GM13977 (cell line): ENCODE measurements at places on chromosomes 13 and 19.

DNA sequence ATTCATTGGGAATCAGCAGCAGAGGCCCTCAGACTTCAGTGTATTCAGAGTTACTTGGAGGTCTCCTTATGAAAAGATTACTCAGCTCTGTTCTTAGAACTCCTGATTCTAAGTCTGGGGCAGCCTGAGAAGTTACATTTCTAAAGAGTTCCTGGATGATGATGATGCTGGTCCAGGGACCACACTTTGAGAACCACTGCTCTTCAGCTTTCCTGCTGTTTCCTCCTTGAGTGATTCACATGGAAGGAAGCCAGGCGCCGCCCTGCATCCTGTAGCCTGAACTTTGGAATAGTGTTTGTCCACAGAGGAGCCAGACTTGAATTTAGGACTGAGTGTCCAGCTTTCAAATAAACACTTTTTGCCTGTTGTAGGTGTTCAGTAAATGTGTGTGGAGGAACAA lies 2.9 kb downstream of the CEBPG start:
- no peak for DNase-seq

DNA sequence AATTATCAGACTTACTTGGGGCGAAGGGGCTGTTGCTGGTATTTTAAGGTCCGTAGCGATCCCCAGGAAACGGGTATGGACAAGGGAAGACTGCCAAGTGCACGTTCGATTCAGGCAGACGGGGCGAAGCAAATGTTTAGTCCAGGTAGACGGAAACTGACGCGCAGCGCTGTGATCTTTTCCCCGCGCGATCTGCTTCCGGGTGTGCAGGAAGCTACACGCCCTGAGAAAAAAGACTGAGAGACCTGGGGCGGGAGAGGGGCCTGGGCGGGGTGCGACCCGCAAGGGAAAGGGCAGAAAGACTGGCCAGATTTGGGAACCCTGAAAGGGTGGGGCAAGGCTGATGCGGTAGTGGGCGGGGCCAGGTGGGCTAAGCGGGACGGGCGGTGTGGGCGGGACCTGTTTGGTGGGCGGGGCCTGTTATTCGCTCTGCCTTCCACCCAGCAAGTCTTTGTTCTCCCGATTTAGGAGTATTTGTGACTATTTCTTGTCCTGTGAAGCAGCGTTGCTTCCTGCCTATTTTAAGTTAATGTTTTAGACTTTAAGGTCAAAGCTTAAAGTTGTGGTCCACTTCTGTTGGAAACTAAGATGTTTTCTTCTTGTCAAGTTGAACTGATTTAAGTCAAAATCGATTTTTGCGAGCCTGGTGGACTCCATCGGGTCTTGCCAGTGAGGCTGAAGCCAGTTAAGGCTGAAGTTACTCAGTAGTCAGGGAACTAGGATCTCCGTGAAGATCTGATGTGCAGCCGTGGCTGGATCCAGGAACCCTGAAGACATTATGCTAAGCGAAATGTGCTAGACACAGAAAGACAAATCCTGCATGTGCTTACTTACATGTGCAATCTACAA lies at the start of gene ZNF836:
TSS of gene ZNF836 (minus strand) at position 301 of the 849 bp plus-strand sequence. CDS start 3,549 bp downstream, outside the sequence.
- DNase-seq: peak; percentile 88

DNA sequence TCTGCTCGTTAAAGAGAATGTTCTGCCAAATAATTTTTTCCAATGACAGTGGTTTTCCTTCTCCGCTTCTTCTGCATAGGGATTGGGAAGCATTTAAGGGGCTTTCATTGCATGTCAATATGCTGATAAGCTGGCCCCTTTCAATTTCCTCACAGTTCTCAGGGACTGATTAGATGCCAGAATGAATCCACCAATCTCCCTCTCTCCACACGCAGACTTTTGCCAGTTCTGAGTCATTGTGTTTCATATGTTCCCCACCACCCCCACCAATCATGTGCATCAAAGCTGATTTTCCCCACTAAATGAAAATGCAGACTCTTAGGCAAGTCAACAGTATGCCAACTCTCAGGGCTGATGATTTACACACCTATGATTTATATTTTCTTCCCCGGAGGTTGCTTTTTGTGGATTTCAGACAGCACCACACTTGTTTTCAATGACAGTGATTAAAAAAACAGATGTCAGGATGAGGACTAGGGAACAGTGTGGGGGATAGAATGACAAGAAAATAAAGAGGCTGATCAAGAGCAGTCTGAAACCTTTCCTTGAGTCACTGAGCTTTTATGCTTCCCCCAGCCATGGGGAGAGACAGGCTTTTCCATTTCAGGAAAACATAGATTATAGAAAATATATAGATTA lies 47.9 kb upstream of the C13orf42 start:
- no peak for DNase-seq

DNA sequence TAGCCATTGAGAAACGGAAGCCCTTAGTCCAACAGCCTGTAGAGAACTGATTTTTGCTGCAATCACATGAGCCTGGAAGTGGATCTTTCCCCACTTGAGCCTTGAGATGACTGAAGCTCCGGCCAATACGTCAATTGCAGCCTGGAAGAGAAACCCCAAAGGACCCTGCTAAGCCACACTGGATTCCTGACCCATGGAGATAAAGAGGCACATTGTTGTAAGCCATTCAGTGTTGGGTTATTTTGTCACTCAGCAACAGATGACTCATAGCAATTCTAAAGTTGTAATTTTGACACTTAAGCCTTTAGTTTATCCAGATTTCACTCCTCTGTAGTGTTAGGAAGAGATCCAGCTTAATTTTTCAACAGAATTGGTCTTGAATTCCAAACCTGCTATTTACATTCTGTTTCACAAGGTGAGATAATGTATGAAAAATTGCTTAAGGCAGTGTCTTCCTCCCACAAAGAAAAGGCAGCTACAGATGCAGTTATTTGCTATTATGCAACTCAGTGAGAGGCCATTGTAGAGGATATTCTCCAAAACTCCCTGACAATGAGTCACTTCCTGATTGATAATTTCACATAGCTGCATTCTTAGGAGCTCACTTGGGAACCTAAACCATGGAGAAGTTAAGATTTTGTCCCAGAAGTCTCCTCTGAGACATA lies 59.4 kb upstream of the TSHZ3 start:
- DNase-seq: no peak

GRCh38 chr13:45809801-45810394 lies 41.7 kb downstream of the SIAH3 start:
- DNase-seq: no peak

DNA sequence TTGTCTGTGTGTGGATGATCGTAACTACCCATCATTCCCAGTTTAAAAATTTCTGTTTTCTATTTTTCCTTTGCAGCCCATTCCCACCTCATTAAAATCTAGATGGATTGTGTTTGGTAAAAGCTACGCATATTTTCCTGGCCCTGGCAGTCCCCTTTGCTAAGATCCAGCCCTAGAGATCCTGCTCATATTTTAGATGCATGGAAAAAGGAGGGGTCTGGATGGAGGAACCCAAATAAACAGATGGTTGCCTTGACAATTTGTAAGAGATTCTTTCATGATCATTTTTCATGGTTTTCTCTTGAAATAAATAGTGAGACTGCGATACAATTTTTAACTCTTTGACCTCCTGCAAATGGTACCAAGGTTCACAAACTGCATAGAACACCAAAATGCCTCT lies 174.4 kb downstream of the SLC7A1 start:
- DNase-seq: no peak

GRCh38 chr19:6250024-6250615 lies 29.7 kb downstream of the MLLT1 start:
- no peak for DNase-seq

- DNase-seq: no peak
These were observed 2.3 kb upstream of the C19orf84 start for GRCh38 chr19:51392701-51393100.

GRCh38 chr13:48492096-48492440 lies 40.8 kb downstream of the RCBTB2 start:
- DNase-seq: no peak

- DNase-seq: no peak
These were observed 571.1 kb upstream of the ARGLU1 start for GRCh38 chr13:107139006-107139405.

DNA sequence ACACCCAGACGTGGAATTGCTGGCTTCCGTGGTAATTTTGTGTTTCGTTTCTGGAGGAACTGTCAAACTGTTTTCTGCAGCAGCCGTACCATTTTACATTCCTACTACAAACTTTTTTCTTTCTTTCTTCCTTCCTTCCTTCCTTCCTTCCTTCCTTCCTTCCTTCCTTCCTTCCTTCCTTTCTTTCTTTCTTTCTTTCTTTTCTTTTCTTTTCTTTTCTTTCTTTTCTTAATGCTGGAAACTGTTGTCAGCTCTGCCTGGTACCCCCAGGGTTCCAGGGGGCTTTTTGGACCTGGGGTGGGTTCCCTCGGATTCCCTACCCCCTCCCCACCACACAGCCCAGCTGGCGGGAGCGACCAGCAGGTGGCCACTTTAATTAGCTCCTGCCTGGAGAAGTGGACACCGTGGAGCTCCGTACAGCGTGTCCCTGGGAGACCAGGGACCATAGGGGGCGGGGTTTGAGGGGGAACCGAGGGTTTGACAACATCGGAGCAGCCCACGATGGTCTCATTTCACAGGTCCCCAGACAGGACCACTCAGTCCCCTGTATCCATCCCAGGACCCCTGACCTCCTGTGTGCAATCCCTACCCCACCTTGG lies 24.4 kb downstream of the CELF5 start:
- no peak for DNase-seq

DNA sequence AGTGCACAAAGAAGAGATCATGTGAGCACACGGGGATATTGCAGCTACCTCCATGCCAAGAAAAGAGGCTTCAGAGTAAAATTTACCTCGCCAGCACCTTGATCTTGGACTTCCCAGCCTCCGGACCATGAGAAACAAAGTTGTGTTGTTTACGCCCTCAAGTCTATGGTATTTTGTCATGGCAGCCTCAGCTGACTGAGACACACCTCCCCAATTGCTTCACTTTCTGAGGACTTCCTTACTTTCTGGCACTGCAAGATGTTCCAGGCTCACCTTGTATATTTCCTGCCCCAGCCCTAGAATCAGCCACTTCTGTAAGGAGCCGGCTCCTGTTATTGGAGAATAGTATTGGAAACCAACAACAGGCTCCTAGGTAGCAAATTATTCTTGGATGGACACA lies 6.6 kb upstream of the CEBPG start:
- no peak for DNase-seq

- DNase-seq: no peak
These were observed 189.2 kb downstream of the DLEU7 start for GRCh38 chr13:50654331-50654730.

- DNase-seq: no peak
These were observed 6.4 kb downstream of the FLT1 start for GRCh38 chr13:28488376-28489005.

GRCh38 chr19:39599116-39599515 lies 3.2 kb upstream of the LGALS13 start:
- peak; percentile 24 for DNase-seq

GRCh38 chr19:4186087-4186993 lies 3.9 kb downstream of the ANKRD24 start:
- peak; percentile 87 for DNase-seq

DNA sequence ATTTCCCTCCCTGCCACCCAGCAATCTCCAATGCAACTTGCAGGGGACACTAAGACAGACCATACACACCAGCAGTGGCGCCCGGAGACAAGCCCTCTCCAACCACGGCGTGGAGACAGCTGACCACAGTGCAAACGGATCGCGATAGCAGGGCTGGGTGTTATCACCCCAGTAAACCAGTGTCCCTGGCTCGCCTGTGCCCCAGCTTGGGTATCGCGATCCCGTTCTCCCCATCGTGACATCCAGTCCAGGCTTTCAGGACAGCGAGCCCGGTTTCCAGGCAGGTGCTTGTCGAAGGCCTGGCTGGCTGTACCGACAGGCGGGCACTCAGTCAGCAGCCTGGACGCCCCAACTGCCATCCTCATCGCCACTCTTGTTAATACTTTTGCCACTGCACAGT lies 20.7 kb upstream of the NANOS2 start:
- no peak for DNase-seq

- no peak for DNase-seq
These were observed 17.6 kb downstream of the RANBP3 start for GRCh38 chr19:5960005-5961001.

GRCh38 chr19:42052241-42052863 lies 17.7 kb downstream of the GRIK5 start:
- DNase-seq: no peak

DNA sequence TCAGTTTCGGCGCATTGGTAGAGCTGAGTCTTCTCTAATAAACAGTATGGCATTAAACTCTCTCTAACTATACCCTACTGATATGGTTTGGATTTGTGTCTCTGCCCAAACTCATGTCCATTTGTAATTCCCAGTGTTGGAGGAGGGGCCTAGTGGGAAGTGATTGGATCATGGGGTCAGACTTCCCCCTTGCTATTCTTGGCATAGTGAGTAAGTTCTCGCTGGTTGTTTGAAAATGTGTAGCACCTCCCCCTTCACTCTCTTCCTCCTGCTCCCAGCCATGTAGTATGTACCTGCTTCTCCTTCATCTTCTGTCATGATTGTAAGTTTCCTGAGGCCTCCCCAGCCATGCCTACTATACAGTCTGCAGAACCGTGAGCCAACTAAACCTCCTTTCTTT lies 682.7 kb upstream of the ARGLU1 start:
- no peak for DNase-seq

DNA sequence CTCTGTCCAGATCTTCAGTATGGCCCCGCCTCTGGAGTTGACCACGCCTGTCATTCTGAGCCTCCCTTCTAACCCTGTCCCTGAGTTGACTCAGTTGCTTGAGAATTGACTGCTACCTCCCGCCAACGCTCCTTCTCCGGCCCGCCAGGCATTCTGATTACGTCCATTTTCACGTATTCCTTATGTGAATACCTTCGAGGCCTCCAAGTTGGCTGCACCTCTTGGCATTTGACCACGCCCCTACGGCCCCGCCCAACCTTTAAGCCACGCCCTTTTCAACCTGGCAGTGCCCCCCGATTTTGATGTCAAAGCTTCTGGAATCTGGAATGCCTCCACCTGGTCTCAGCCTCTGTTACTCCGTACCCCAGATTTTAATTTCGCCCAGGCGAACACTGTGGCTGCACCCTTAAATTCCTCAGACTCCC lies 1.7 kb upstream of the EML2 start:
- DNase-seq: no peak

- no peak for DNase-seq
These were observed 308.4 kb downstream of the SHISA2 start for GRCh38 chr13:25743421-25743820.

DNA sequence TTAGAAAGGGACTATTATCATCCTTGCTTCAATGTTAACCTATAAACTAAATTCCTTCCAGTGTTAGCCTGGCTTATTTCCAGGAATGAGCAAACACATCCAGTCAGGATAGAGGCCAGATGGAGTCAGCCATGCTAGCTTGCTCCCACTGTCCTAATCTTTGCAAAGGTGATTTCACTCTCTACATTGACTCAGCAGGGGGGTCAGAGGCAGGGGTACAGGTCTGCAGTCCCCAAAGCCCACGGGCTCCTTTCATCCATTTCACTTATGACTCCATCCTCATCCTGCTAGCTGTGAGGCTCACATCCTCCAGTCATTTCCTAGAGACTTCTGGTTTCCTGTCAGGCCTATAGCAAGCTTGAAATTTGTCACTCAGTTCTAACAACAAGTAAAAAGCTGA lies 63.4 kb upstream of the CEACAM8 start:
- no peak for DNase-seq

GRCh38 chr13:102648046-102648445 lies 46.8 kb downstream of the METTL21C start:
- DNase-seq: no peak

- DNase-seq: no peak
These were observed 91.1 kb upstream of the ANKRD10 start for GRCh38 chr13:111005808-111006505.
